ENCODE measurements at places on chromosomes 4 and X. TPM values are rescaled to one million over a fixed set of nuclear protein-coding genes. Genes with fewer than 3 reads are reported as not detected.

Gene MAGEA11
- total RNA-seq: not detected

Gene L1CAM
- total RNA-seq: 10.0 TPM

Gene IGFBP7
- 1,557 TPM for total RNA-seq

- no peak for DNase-seq
Observed at GRCh38 chr4:12573716-12574115, 910.4 kb downstream of the RAB28 start.

GRCh38 chr4:8303081-8303480 is 33.5 kb downstream of the HTRA3 start:
- DNase-seq: no peak

DNA sequence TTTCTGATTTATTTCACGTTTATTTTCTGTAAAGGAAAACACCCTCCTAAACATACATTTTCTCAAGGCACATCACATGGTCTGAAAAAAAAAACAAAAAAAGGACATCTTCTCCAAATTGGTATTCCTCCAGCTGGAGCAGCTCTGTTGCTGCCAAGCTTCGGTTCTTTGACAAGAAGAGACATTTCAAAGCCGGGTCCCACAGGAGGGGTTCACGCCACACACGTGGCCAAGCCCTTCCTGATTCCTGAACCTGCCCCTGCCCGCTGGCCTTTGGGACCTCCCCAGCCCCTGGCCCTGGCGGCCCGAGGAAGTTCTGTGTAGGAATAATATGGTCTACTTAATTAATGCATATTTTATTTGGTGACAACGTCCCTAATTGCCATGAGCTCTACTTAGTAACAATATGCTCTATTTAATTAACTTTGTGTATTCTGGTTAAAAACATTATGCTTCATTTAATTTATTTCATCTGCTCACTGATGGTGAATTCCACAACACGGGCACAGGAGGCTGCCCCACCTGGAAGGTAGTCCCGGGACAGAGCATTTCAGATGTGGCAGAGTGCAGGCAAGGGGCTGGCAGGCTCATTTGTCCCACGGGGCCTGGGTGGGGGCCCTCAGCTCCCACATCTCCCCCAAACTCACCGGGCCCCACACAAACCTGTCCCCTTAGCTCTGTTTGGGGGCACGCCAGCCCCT is 5.4 kb upstream of the RGS12 start:
- no peak for DNase-seq

DNA sequence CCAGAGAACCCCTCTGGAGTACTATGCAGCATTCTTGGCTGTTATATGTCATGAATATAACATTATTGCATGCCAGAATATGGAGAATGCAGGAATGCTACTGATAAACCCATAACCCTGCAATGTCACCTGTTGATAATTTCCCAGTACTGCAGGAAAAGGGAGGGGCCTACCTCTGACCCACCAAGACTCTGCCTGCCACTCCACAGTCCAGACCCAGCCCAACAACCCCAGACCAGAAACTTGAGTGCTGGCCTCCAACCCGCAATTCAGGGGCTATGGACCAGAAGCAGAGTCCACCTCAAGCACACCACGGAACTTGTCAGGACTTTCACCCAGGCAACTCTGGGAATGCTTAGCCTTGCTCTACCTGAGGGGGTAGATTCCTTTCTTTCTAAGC is 92.9 kb upstream of the WDR44 start:
- no peak for DNase-seq

All from mucosa of gallbladder (tissue), 1 donor.